ENCODE measurements at places on chromosomes 4 and X.

DNA sequence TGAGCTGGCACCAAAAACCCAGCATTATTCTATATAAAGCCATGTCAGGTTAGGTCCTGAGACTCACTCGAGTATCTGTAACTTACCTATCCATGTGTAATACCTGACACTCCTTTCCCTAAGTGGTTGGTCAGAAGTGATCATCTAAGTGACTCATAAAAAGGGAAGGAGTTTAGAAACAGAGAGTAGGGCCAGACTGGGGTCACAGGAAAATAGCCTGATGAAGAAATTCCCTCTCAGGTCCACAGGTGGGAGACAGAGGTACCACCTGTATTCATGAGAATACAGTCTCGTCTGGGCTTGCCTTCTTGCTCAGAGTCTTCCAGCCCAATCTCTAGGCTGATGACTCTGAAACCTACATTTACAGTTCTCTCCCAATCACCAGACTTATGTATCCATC is 161.8 kb upstream of the MAP3K15 start:
- DNase-seq = no peak

GRCh38 chr4:80070880-80071603 is 2.0 kb downstream of the ANTXR2 start:
- no peak for DNase-seq

- DNase-seq = no peak
These were observed 24.1 kb downstream of the SOX3 start for GRCh38 chrX:140480765-140481164.

GRCh38 chrX:26845056-26845455 is 618.1 kb downstream of the PPP4R3C start:
- no peak for DNase-seq

DNA sequence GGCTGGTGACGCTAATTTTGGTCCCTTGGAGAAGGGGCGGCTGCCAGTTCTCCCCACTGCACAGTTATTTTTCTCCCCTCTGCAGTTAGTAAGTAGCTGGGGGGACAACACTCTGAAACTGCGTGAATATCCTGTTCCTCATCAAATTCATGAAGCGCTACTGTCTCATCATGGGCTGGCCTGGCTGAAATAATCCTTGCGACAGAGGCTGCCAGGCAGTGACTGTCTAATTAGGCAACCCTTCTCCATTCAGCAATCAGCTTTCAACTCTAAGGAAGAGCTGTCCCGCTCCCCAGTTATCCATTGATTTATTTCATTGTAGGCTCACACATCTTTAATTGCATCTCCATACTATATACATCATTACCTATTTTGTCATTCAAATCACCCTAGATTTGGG is 8.2 kb downstream of the SH3TC1 start:
- peak; percentile 32 for DNase-seq

GRCh38 chr4:8400632-8401325 is 39.7 kb downstream of the ACOX3 start:
- peak; percentile 16 for DNase-seq

GRCh38 chrX:123731987-123732669 is 724 bp downstream of the THOC2 start:
- DNase-seq = peak; percentile 35

DNA sequence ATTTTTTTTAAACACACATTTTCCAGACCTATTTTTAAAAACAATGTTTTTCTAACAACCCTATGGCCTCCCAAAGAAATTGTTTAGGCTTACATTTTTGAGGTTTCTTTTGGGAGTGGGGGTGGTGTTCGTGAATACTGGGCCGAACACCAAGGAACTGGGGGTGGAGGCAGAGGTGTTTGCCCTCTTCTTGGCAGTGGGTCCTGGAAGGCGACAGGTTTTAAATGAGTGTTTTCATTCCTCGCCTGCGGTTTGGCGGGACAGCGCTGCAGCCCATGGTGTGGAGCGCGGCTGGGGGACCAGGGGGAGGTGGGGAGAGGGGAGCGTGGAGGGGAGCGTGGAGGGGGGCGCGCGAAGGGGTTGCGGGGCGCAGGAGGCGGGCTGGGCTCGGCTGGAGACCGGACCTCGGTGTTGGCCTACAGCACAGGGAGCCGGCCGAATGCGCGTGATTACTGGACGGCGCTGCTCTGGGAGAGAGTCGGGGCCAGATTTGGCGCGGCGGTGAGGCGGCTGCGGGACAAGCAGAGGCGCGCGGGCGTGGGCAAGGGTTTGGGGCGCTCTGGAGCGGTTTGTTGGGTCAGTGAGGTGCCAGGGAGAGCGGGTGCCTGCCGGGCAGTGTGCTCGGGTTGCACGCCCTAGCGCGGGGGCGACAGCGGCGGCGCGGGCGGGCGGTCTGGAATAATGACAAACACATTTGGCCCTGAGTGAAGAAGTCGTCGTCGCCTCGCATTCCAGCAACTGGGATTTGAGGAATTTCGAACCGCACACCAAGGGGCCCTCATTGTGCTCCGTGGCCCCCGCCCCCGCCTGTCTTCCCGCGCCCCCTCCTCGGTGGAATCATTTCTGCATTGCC is 764 bp downstream of the PDGFRA start:
- no peak for DNase-seq

DNA sequence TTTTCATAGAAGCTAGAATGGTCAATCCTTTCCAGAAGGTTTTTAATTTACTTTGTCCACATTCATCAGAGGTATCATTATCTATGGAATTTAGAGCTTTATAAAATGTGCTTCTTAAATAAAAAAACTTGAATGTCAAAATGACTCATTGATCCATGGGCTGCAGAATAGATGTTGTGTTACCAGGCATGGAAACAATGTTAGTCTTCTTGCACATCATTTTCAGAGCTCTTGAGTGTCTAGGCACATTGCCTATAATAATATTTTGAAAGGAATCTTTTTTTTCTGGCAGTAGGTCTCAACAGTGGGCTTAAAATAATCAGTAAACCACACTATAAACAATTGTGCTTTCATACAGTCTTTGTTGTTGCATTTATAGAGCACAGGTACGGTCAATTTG is 200.3 kb downstream of the FAT4 start:
- no peak for DNase-seq

DNA sequence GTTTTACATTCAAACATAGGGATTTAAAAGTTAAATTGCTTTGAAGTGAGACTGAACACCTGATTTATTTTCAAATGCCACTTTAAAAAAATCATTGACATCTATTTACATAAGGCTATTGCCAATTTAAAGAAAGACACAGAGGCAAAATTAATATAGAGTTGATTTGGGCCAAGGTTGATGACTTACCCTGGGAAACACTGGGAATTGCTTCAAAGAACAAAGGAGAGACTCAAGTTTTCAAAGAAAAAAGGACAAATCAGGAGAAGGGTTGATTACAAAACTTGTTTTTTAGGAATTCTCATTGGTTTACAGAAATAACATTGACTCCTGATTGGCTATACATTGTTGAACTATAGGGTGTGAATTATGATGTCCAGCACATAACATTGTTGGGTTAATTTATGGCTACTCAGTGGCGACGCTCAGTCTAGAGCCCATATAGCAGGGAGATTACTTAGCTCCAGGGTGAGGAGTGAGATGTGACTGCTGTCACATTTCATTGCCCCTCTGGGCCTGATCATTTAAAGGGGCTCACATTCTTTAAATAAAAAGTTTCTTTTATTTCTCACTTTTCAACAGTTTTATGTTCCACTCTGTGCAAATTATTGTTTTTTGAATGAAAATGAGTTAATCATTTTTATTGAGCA is 184.6 kb downstream of the SPATA18 start:
- DNase-seq = no peak

GRCh38 chr4:100841911-100842310 is 324.1 kb upstream of the EMCN start:
- DNase-seq = no peak

DNA sequence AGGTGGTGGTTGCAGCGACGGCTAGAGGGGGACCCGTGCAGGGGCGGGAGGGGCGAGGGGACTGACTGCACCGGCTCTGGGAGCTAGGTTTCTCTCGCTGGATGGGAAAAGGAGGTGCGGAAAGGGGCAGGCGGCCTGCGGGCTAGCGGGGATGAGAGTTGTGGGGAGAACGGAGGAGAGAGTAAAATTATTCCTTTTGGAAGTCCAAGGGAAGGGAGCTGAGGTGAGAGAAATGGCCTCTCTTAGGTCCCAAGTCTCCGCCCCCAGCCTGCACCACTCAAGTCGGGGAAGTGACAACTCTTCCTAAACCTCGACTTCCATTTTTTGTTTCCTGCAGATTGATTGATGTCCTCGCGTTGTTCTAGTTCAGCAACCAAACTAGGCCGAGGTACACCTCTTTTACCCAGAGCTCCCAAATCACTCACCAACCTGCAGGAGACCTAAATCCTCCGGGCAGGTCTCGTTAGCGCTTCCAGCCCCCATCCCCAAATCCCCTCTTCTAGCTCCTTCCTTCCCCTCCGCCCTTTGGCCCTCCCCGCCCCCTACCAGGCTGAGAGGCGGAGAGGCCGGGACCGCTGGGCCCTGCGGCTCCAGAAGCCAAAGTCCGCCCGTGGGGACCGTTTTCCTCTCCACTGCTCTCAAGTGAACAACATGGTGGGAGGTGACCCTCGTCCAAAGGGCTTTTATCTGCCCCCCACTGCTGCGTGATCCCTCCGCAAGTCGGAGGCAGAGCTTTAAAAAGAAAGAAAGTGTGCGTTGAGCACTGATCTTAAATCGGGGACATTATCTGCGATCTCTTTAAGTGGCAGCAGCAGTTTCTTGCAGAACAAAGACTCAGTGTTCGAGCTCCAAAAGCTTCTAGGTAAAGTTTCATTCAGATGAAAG is 7.3 kb downstream of the PITX2 start:
- no peak for DNase-seq

DNA sequence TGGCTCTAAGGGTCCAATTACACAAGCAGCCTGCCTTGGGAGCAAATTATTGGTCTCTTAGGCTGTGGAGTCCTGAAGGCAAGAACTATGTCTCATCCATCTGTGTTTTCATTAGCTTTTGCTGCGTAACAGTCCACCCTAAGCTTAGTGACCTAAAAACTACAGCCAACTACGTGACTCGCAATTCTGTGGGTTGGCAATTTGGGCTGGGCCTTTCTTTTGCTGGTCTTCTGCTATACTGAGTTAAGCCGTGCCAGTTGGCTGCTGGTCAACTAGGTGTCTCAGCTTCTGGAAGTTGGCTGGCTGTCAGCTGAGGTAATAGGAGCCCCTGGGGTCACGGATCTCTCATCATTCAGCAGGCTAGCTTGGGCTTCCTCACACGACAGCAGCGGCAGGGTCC is 205.6 kb upstream of the S100G start:
- no peak for DNase-seq

DNA sequence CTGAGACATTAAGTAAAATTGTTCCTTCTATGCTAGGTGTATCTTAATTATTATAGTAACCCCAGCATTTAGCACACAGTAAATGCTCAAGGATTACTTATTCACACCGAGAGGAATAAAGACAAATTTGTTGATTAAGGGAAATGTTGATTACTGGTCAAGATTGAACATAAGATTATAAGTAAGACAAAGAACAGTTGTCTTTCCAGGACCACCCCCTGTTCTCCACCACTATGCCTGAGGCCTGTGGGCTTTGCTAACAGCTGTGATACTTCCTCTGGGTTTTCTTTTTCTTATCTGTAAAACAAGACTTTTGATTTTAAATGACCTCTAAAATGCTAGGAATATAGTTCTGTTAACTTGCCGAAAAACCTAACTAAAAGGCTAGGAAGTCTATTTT is 128.0 kb downstream of the DCLK2 start:
- DNase-seq = no peak
